ENCODE measurements at places on chromosomes 4 and X.

GRCh38 chrX:44747969-44748368, 95.9 kb upstream of the DUSP21 start:
- DNase-seq, result no peak

DNA sequence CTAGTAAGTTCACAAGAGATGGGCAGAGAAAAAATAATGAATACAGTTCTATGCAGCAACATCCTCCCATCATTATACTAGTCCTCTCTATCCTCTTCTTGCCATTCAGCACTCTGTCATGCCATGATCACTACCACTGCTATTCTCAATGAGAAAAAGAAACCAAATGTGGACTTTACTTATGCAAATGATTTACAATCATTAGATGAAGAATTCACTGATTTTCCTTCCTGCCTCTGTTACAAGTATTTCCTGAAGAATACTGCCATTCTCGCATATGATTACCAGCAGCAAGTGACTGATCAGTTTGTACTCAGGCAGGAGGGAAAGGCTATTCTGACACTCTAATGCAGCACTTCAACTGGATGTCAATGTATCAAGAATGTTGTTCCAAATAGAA, 50.3 kb downstream of the WDFY3 start:
- DNase-seq, result no peak

- no peak for DNase-seq
Measured at GRCh38 chr4:85495621-85496020, 20.7 kb downstream of the ARHGAP24 start.

DNA sequence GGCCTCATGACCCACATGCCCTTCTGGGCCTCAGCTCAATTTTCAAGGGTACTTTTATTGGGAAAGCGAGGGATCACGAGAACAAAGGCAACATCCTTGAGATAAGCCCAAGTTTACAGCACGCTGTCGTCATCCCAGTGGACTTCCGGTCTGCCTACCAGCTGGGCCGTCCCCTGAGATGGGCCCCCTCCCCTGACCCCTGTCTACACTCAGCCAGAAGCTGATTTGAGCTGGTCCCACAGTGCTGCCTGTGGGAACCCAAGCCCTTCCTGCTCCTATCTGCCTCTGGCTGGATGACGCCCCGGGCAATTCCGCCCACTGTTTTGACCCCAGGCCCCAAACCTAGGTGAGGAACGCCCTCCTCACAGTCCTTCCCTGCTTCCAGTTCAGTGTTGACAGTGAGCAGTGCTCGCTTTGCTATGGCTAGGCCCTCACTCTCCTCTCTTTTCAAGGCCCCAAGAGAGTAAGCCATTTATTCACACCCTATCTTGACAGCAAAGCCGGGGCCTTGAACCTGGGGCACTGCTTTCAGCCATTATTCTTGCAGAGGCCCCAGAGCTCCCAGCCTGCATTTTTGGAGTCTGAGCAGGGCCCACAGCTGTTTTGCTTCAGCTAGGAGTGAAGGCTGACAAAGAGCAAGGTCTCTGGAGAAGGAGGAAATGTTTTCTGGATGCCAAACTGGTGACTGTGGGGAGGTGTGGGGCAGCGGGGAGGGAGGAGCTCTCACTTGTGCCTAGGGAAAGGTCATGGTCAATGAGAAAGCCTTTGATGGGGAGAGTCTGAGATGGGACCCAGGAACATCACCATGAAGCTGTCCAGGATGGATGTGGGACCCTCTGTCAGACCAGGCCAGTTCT, 164.6 kb upstream of the BCOR start:
- no peak for DNase-seq

DNA sequence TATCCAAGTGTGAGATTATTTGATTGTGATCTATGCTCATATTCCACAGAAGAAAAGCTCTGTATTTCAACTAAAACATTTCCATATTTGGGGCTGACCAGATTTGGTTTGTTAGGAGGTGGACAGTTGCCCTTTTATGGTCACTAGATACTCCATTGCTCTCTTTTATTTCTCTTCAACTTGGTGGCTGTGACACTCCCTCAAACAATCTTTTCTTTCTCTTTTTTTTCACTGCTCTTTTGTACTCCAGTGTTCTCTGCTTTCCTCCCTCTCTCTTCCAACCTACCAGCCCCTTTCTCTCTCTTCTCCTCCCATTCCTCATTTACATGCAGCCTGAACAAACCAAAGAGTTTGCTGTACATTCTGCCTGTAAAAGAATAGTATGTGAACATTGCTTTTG, 48.8 kb downstream of the RBPJ start:
- DNase-seq, result no peak

- no peak for DNase-seq
Measured at GRCh38 chr4:69910016-69910782, 20.7 kb upstream of the CSN1S1 start.

- no peak for DNase-seq
Measured at GRCh38 chr4:18401425-18401824, 379.9 kb upstream of the LCORL start.

DNA sequence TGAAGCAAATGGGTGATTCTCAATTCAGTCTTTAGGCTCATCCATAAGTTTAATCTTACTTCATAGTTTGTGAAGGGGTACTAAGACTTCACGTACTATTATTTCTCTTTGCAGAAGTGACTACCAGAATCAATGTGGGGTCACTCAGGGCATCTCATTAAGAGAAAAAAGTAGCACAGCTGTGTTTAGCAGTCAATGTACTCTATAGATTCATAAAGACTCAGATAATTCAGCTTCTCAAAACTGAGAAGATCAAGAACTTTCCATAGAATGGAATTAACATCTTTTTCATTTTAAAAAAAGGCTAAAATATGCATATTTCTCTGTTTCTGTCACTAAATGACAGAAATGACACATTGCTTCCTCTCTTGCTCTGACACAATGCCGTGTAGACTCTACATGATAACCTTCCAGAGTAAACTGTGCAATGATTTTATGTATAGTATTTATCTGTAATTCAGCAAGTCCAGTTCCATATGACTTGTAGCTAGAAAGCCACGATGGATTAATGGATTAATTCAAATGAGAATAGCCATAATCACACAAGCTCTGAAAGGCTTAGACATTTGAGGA, 20.3 kb upstream of the LSM6 start:
- DNase-seq, result no peak

All from WTC11 (cell line).